ENCODE measurements at places on chromosomes 12 and 14. TPM values are rescaled to one million over a fixed set of nuclear protein-coding genes. Genes with fewer than 3 reads are reported as not detected.

MYF5 gene
- polyA plus RNA-seq = not detected

- H3K27me3 ChIP-seq = no peaks in the 10 kb centered on the region
- no peak overlapping the region for H3K27ac ChIP-seq
- H3K4me1 ChIP-seq = peaks cover 10% of the 10 kb centered on the region
- no peak overlapping the region for H3K4me3 ChIP-seq
Observed at GRCh38 chr14:75401361-75401760, 26.5 kb upstream of the JDP2 start.

GRCh38 chr14:64612021-64612380 is 62.2 kb downstream of the PPP1R36 start:
- no peaks in the 10 kb centered on the region for H3K36me3 ChIP-seq
- H3K27me3 ChIP-seq = no peaks in the 10 kb centered on the region
- H3K4me1 ChIP-seq = no peaks in the 10 kb centered on the region
- no peak overlapping the region for H3K4me3 ChIP-seq

GRCh38 chr12:109637348-109637747 is 63.8 kb downstream of the MVK start:
- no peaks in the 10 kb centered on the region for H3K36me3 ChIP-seq
- no peak overlapping the region for H3K4me3 ChIP-seq
- no peaks in the 10 kb centered on the region for H3K27me3 ChIP-seq
- no peak for DNase-seq
- H3K27ac ChIP-seq = no peak overlapping the region

- no peaks in the 10 kb centered on the region for H3K36me3 ChIP-seq
- H3K27me3 ChIP-seq = no peaks in the 10 kb centered on the region
- H3K27ac ChIP-seq = no peak overlapping the region
- no peak overlapping the region for H3K4me3 ChIP-seq
- peaks cover 5% of the 10 kb centered on the region for H3K4me1 ChIP-seq
Observed at GRCh38 chr14:102094101-102094500, 7.3 kb upstream of the HSP90AA1 start.

DNA sequence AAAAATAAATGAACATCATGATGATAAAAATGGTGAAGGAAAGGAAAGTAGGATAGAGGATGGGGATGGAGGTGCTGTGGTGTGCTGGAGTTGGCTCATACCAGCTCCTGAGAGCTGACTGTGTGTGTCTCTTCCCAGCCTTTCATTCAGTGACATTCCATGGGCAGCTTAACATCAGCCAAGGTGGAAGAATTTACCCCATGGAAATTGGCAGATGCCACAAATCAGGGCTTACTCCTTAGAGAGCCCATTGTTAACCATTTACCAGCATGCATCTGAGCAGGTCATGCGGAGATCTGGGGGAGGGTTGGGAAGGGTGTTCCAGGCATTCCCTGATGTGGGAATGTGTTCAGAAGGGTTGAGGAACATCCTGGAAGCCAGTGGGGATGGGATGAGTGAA is 164.7 kb upstream of the MYL2 start:
- H3K4me1 ChIP-seq = no peaks in the 10 kb centered on the region
- no peak overlapping the region for H3K4me3 ChIP-seq
- H3K36me3 ChIP-seq = no peaks in the 10 kb centered on the region
- H3K27me3 ChIP-seq = no peaks in the 10 kb centered on the region
- no peak overlapping the region for H3K27ac ChIP-seq
